Myocyte (in vitro differentiated cells): ENCODE measurements at places on chromosomes 16 and 17. TPM values are rescaled to one million over a fixed set of nuclear protein-coding genes. Genes with fewer than 3 reads are reported as not detected.
A peak's percentile ranks its signal among the peaks of the same experiment; 100 is the strongest.

Gene PHLPP2
- total RNA-seq: 6.9 and 9.1 TPM in 2 replicates

- no peak for DNase-seq
Observed at GRCh38 chr17:20302246-20302917, 165.0 kb downstream of the LGALS9B start.

Gene TBC1D3K
- not detected in 2 replicates for total RNA-seq

Gene ITGB4
- total RNA-seq: 0.13 TPM in 1 of 2 replicates, not detected in the other

DNA sequence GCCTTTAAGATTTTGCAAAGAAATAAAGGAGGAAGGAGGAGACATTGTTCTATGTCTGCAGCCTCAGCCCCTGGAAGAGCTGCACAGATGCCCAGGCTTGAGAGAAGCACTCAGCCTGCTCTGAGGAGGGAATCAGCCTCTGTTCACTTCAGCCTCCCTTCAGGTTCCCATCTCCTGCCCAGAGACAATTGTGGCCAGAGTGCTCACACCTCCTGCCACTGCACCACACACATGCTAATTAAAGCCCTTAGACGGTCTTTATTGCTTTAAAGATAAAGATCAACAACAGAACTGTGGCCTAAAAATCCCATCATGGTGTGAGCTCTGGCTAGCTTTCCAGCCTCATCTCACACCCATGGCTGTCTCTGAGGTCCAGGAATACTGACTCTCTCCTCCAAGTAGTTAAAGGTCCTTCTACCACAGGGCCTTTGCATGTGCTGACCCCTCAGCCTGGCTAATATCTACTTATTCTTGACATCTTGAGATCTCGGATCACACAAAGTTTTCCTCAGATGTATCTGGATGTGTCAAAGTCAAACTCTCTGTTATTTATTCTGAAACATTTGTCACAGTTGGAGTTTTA is 33.8 kb downstream of the CHD9NB start:
- no peak for DNase-seq

- no peak for DNase-seq
Observed at GRCh38 chr16:24713379-24713778, 16.1 kb upstream of the TNRC6A start.

- no peak for DNase-seq
Observed at GRCh38 chr16:54240271-54241129, 46.1 kb downstream of the IRX3 start.

DNA sequence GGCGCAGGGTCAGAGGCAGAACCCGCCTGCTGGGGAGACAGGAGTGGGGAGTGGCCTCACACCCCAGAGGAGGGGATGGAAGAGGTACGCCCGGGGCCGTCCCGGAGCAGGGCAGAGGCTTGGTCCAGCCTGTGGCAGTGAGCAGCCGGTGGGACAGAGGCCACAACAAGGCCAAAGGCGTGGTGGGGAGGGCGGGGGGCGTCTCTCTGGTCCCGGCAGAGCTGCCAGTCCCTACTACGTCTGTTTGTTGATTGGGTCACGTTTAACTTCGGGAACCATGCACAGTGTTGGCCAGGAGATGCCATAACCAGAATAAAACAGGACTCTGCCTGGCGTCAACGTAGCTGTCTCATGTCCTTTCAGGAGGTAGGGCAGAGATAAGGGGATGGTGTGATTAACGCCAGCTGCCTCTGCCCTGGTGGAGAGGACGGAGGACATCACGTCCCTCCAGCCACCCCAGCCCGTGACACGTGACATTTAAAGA is 192.8 kb downstream of the BANP start:
- no peak for DNase-seq

- no peak for DNase-seq
Observed at GRCh38 chr17:51487947-51488346, 227.6 kb downstream of the UTP18 start.

Gene ZSCAN10
- total RNA-seq: not detected in 2 replicates

- no peak for DNase-seq
Observed at GRCh38 chr16:17437981-17438380, 32.8 kb downstream of the XYLT1 start.

DNA sequence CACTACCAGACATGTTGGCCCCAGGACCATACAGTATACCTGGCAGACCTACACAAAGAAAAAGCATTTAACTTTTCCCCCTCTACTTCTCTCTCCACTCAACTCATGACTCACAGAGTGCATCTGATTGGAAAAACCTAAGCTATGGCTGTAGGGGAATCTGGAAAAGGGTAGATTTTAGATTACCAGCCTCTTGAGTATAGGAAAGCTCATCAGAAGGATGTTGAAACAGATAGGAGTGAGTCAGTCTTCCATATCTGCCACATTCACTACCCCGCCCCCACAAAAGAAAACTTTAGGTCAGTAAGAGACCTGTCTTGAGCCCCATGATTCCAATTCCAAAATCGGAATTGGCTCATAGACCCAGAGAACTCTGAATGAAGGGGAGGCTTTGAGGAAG is 12.3 kb downstream of the KRT9 start:
- DNase-seq: no peak

DNA sequence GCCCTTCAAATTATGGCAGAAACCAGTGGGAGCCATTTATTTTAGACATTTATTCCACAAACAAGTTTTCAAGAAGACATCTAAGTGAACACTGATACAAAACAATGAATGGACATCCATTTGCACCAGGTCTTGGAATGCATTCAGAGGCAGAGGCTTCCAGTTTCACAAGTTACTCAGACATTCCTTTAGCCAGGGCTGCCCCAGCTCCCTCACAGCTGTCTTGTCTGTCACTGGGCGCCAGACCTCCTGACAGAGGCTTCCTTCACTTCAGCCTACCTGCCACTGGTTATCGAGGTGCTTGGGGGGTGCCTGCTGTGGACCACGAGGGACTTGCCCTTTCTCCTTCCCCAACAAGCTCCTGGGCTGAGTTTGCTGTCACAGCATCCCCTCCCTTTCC is 19.2 kb downstream of the AQP8 start:
- peak; percentile 87 for DNase-seq

- peak; percentile 85 for DNase-seq
Observed at GRCh38 chr17:73268582-73269328, 7.1 kb upstream of the CPSF4L start.

DNA sequence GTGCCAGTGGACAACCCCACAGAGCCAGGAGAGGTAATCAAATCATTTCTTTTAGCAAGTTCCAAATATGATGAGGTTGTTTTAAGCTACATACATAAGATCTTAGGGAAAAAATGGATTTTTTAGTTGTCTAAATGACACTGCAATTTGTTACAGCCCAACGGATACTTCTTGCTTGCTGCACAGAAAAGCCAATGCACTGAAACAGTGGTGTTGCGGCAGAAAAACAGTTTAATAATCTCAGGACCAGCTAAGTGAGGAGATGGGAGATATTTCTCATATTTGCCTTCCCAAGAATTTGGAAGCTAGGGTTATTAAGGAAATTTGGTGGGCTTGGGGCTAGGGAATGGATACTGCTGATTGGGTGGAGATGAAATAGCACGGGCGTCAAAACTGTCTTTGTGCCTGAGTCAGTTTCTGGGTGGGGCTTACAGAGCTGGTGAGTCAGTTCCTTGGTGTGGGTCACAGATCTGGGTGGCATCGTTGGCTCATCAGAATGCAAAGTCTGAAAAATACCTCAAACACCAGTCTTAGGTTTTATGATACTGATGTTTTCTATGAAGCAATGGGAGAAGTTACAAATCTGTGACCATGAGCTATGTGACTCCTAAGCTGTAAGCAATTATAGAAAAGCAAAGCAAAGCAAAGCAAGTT is 255.4 kb downstream of the IRX3 start:
- peak; percentile 2 for DNase-seq

- DNase-seq: peak; percentile 50
Observed at GRCh38 chr17:67718325-67718941, 697 bp downstream of the NOL11 start.

DNA sequence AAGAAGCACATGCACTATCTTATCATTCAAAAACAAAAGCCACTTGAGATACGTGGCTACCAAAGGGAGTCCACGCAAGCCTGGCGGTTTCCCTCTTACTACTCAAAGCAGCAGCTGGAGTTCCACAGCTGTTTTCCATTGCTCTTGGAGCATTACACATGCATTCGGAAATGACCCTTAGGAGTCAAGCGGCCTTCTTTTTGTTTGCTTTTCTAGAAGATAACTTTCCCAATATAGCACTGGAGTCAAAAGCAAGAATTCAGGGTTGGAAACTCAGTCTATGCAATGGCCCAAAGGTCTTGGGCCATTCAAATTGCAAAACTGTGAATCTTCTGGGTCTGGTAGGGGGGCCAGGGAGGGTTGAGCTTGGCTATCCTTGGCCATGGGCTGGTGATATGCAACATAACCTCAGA is 97.8 kb upstream of the MAF start:
- peak; percentile 68 for DNase-seq

DNA sequence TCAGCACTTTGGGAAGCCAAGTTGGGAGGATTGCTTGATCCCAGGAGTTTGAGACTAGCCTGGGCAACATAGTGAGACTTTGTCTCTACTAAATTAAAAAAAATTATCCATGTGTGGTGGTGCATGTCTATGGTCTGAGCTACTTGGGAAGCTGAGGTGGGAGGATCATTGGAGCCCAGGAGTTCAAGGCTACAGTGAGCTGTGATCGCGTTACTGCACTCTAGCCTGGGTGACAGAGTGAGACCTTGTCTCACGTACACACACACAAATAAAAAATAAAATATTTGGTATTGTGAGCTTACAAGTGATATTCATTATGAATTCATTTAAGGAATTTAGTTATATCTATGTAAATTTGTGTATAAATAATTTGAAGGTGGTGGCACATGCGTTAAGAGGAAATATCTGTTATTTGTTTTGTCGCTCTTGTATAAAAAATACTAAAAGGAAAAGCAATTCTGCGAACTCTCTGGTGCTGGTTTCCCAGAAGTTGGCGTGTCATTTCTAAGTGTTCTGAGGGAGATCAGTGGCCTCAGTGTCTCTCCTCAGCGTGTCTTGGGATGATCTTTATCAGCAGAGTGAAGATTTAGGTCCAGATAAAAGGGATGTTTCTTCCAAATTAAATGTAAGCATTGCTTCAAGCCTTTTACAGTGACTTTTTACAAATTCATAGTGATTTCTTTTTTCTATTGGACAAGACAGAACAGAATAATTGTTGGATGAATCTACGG is 187.6 kb downstream of the FTO start:
- no peak for DNase-seq

- DNase-seq: peak; percentile 21
Observed at GRCh38 chr16:14600164-14600563, 29.9 kb downstream of the PARN start.

DNA sequence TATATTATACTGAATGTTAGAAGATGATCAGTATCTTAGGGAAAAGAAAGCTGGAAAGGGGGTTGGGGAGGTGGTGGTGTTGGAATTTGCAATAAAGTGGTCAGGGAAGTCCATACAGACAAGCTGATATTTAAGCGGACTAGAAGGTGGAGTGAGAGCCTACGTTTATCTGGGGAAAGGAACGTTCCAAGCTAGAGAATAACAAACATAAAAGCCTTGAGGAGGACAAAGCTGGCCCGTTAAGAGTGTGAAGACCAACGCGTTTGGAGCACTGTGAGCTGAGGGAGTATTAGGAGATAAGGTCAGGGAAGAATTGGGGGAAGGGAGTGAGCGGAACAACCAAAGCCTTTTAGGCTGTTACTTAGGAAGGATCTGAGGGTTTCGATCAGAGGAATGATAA is 1.4 kb downstream of the DDX42 start:
- DNase-seq: no peak

DNA sequence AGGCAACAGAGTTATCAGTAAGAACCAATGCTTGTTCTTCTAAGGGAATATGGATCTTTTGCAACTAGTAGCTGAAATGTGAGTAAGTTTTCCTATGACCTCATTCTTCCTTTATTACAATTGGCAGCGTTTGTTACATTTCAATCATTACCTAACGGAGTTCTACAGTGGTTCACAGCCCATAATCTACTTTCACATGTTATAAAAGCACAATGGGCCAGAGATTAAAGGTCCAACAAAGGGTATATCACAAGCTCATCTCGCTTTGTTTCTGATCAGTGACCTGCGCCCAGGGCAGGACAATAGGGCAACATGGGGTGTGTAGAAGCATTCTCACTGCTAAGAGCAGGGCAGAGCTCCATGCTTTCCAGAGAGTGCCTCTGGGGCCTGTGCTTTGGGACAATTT is 279.9 kb upstream of the DYNLRB2 start:
- no peak for DNase-seq

DNA sequence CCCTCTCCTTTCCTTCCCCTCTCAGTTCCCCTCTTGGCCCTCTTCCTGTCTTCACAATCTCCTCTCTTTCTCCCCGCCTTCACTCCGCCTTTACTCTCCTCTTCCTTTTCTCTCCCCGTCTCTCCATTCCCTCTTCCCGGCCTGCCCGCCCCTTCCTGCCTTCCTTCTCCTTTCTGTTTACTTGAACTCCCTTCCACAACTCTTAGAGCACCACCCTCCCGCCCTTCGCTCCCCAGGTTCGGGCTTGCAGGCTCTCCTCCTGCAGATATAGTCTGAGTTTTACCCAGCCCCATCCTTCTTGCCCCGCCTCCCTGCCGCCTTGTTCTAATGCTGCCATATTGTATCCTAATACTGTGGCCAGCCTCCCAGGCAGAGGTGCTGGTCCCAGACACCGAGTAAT is 201.5 kb upstream of the N4BP1 start:
- no peak for DNase-seq

DNA sequence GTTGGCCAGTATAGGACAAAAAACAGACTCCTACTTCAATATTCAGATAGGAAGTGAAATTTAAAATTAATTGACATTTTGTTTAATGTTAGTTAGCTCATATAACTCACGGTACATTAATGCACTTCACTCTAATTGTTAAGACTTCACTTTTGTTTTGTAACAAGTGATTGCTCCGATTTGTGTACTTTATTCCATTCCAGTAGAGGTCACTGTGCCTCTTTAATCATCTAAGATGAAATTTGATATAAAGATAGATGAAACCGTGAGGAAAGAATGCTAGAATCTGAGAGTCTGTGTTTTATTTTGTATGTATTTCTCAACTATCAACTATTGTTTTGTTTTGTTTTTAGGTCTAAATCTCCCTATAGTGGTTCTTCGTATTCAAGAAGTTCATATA is 29.0 kb downstream of the RBBP6 start:
- DNase-seq: peak; percentile 28

DNA sequence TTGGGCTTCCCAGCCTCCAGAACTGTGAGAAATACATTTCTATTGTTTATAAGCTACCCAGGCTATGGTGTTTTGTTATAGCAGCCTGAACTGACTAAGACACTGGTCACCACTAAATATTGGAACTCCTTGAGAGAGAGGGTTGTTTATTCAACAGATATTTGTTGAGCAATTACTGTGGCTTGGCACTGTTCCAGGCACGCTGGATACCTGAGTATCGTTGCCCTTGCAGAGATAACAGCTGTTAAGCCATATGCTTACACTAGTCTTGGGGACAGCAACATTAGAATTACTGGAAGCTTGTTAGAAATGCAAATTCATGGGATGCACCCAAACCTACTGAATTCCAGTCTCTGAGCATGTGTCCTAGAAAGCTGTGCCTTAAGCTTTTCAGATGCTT is 230.7 kb downstream of the HS3ST4 start:
- no peak for DNase-seq
